NAMALWA (cell line): ENCODE measurements at places on chromosomes 11 and 22.

DNA sequence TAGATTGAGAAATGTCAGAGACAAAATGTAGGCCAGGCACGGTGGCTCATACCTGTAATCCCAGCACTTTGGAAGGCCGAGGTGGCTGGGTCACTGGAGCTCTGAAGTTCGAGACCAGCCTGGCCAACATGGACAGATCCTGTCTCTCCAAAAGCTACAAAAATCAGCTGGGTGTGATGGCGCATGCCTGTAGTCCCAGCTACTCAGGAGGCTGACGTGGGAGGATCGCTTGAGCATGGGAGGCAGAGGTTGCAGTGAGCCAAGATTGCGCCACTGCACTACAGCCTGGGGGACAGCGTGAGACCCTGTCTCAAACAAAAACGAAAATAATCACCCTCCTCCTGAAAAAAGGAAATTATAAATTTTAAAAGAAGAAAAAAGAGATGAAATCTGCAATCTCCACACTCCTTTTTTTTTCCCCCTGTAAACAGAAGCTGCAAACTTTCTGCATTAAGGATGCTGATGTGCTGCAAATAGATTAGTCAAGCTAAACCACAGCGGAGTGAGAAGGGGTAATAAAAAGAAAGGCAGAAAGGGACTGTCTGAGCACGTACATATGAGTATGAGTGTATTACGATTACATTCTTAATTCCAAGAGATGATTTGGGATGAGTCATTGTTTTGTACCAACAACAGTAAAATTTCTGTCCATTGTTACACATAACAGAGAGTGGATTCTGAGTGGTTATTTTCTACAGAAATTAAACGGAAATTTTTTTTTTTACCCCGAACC lies 87.3 kb downstream of the SIK3 start:
- DNase-seq, result no peak

GRCh38 chr11:910589-911030 lies at the start of gene CHID1:
Gene CHID1, minus strand, starts transcription at chr11:910810. Its CDS starts 5,994 bp downstream, at chr11:904816.
- peak; percentile 84 for DNase-seq

DNA sequence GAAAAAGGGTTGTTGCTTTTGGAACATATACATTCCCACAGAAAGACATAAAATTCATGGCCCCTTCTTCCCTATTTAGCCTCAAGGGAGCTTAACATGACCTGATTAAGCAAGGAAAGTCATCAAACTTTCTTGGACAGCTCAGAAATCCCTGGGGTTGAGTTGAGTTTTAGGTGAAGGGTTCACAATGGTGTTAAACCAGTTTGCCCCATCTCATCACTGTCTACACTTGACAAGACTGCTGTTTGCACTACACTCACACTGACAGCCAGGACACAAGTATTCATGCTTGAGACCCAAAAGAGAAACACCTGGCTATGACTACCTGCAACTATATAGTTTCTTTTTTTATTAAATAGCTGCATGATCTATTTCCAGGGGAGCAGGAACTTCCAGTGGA lies 209.8 kb upstream of the TMEM45B start:
- no peak for DNase-seq

DNA sequence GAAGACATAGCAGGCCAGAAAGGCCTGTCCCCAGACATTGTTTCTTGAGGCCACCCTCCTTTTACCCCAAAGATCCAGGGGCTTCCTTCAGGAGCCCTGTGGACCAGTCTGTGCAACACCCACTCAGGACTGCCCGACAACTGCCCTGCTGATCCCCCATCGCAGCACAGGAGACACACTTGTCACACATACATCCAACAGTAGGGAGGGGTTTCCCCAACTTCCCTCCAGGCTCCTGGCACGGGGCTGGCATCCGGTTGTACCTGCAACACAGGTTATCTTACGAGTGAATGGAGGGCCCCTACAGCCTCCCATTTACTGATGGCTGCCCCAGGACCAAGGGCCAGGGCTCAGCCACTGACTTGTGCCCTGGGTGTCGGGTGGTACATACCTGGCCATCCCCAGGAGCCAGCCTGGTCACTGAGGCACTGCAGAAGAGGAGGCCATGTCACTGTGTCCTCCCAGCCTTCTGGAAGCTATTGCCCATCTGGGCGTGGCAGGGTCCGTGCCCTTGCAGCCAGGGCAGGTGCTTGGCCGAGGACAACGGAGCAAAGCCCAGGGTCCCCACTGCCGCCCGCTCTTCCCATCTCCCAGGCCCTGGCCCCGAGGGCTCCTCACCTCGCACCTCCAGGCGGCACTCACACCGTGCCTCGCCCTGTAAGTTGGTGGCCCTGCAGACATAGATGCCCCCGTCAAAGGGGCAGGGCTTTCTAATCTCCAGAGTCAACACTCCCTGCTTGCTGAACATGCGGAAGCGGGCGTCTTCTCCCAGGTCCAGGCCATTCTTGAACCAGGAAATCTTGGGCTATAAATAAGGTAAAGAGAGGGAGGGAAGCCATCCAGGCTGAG lies 20.8 kb downstream of the MYBPC3 start:
- DNase-seq, result no peak

DNA sequence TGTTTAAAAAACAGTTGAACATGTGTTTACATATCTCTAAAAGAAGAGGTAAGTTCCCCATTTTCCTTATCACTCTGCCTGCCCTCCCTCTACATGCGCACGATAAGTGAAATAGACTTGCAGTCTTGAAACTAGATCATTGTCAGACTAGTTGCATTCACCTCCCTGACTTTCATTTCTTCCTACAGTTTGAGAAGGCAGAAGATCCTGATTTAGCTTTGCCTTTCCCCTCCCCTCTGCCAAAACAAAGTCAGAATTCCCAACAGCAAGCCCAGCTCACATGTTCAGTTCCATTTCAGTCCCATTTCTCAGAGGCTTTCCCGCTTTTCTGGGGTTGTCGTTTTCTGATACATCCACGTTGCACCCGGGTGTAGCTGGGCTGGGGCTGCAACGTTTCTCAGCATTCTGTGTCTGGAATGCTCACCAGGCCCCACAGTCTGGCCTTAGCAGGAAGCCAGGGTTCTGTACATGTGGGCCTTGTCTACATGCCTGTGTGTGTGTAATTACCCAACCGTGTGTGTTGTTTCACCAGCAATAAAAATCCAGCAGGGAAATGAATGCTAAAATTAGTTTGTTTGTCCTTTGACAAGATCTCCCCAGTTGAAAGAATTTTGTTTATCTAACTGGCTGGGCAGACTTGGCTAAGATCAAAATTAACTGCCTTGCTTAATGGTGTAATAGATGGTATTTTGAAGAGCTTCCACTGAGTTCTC lies 179.2 kb downstream of the DBX1 start:
- DNase-seq, result no peak

DNA sequence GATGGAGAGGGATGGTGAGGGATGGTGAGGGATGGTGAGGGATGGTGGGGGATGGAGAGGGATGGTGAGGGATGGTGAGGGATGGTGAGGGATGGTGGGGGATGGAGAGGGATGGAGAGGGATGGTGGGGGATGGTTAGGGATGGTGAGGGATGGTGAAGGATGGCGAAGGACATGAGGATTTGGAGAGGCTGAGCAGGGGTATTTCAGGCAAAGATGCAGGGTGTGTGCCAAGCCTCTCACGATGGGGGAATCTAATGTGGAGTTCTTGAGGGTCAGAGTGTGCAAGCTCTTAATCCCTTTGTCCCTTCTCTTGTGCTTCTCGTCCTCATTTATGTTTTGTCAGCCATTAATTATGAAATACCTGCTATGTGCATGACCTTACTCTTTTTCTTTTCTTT lies 7.5 kb upstream of the PLA2G6 start:
- no peak for DNase-seq

GRCh38 chr22:25403811-25404471 lies 160.5 kb upstream of the GRK3 start:
- DNase-seq, result peak; percentile 29

DNA sequence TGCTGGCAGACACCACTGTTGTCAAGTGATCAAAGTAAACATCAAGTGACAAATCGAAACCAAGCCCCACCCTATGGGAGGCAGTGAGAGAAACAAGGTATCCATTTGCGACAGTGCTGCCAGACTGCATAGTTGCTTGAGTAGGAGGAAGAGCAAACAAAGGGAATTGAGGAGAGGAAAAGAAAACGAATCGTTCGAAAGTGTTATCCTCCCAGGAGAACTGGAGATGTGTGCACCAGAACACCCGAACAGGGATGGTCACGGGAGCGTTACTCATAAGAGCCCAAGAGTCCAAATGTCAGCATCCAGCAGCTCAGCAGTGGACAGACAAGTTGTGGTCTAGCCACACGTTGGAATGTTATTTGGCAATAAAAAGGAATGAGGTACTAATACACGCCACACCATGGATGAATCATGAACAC lies 58.4 kb upstream of the NUP50 start:
- no peak for DNase-seq

- DNase-seq, result no peak
Observed at GRCh38 chr11:3615998-3616397, 25.8 kb downstream of the ART5 start.

DNA sequence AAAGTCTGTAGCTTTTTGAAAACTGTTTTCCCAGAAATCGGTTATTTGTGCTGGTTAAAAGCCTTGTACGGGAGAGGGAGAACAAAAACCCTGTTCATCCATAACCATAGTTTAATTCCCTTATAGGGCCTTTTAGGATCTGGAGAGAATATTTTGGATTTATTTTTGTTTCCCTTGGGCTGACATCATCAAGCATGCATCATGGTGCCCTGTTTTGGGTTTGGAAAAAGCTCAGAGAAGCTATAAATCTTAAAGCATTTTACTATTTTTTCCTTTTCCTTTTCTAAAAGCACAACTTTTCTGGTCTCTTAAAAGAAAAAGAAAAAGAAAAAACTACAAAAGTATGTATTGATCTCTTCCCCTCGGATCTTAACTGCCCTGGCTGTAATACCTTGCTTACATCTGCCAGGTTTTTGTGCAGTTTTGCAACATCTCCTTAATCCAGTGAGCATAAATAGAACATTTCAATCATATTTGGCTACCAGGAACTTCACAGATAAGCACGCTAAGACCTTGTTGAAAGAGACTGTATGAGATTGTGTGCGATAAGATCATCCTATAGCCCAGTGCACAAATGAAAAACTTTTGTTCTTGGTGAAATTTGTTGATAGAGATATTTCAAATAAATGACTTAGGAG lies 88.0 kb downstream of the ZBTB16 start:
- no peak for DNase-seq

DNA sequence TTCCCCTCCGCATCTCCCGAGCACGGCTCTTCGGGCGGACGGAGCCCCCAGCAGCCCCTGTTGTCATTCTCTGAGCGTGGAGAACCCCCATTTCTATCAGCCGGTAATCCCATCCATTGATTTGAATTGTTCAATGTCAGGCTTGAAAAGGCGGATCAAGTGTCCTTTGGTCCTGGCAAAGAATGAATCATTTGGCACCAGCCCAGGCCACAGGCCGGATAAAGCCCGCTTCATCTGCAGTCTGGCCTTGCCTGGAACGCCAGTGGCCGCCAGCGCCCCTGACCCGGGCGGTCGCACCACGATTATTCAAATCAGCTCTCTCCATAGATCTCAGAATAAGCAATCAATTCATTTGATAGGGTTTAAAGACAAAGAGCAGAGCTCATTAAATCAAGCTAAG lies 188.9 kb downstream of the BRD1 start:
- DNase-seq, result no peak

DNA sequence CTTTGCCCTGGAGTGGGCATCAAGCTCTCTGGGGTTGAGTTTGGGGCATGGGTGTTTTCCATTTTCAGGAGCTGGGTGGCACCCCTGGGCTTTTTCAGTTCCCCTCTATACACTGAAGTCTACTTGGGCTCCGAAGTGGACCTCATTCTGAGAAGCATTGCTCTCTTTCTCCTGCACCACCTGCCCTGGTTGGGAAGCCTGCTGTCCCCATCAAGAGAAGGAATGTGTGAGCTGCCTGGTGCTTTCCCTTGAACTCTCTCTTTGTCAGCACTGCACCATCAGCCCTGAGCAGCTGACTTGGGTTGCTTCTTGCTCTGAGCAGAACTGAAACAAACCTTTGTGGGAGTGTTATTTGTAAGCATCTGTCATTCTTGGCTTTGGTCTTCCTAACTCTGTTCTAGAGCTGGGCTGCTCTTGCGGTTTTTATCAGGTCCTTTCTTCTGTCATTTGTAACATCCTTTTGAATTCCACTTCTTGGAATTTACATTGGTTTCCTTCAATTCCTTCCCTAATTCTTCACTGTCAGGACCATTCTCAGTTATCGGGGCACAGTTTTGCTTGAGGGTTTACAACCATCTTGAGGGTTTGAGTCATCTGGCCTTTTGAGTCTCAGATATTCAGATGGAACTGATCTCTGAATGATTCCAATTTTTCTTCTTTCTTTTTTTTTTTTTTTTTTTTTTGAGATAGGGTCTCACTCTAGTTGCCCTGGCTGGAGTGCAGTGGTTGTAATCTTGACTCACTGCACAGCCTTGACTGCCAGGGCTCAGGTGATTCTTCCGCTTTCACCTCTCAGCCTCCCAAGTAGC lies 20.5 kb downstream of the UBE2L3 start:
- DNase-seq, result peak; percentile 53

GRCh38 chr11:42802201-42802899 lies 509.4 kb upstream of the API5 start:
- DNase-seq, result no peak

DNA sequence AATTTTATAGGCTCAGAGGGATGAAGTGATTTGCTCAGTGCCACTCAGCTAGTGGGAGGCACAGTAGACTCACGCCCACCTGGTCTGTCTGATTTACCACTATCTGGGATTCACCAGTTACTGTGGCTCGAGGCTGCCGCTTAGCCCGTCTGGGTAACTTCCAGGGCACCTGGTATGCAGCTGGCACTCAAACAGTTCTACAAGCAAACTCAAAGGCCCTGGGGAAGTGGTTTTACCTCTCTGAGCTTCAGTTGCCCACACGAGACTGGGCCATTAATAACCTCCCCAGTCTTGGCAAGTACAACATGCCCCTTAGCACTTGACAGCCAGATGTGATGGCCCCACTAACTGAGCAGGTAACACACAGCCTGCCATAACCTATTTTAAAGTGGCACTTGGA lies 2.6 kb downstream of the GDPD5 start:
- DNase-seq, result peak; percentile 57

DNA sequence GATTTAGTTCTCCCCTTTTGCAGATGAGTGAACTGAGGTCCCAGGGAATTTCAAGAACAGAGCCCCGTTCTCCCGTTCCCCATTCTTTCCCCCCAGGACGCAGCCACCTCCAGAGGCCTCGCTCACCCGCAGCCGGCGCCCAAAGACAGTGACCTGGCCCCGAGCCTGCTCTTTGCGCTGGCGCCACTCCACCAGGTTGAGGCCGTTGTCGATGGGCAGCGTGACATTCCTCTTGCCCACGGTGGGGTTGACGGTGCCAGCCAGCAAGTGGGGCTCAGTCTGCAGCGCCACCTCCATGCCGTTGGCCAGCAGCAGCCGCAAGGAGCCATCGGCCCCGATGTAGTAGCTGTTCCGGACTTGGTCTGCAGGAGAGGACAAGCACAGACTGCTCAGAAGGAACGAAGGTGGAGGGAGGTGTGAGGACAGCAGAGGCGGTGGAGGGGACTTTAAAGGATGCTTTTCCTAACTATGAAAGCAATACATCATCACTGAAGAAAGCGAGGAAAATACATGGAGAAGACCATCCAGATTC lies 101.4 kb upstream of the NARS2 start:
- DNase-seq, result no peak

- DNase-seq, result no peak
Observed at GRCh38 chr11:129281471-129282415, 89.6 kb upstream of the ARHGAP32 start.

GRCh38 chr11:69943506-69943905 lies 124.3 kb upstream of the FGF3 start:
- DNase-seq, result no peak

- DNase-seq, result no peak
Observed at GRCh38 chr11:3833449-3833848, 7.3 kb downstream of the RHOG start.
